AG04449 (cell line): ENCODE measurements at places on chromosomes 13 and 19.

GRCh38 chr19:11414544-11414943 lies 4.6 kb downstream of the RGL3 start:
- DNase-seq: no peak

GRCh38 chr19:8635422-8635821 lies 5.0 kb downstream of the NFILZ start:
- DNase-seq: no peak

- no peak for DNase-seq
Observed at GRCh38 chr19:47512183-47512947, 2.5 kb downstream of the NAPA start.

DNA sequence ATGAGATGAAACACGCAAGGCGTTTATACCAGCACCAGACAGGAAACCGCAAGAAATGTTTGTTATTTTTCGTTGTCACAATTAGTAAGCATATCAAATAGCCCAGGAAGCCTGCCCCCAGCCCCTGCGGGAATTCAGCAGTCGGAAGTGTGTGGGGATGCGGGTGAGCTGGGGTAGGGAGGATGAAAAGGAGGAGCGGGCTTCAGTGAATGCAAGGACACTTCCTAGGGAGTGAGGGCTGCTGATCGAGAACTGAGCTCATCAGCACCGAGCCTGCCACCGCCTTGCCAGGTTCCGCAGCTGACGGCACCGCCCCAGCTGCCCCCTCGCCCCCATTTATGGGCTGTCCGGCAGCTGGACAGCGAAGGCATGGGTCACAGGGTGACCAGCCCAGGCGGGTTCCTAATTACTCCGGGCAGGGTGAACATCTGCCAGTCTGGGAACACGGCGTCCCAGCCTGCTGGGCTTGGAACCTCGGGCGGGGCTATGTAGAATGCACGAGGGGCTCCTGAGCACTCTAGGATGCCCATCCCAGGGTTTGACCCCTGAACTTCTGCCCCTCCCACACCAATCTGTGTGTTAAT lies 1.6 kb upstream of the BEST2 start:
- DNase-seq: no peak

DNA sequence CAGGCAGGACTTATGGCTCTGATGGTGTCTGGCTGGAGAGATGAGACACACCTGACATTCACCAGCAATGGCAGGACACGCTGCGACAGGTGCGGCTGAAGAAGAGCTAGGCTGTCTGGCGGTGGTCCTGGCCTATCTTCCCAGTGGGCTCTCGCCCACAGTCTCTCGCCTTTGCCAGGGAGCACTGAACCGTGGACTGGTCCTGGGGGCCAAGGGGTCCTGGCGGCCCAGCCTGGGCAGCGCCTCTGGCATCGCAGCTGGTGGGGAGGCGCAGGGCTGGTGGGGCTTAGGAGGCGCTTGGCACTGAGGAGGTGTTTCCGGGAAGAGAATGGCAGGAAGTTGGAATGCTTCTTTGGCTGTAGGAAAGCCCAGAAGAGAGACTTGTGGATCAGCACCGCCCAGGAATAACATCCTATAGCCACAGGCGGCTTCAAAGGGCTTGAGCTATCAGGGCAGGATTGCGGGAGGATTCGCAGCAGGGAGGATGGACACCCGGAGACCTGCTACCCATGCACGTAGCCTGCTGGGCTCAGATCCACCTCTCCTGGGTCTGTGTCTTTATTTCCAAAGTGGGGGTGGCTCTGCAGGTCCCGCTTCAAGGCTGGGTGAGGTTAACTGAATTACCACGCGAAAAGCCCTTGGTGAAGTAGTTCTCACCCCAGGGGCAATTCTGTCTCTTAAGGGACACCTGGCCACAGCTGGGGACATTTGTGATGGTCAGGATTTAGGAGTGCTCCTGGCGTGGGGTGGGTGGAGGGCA lies 14.6 kb downstream of the KDM4B start:
- no peak for DNase-seq

DNA sequence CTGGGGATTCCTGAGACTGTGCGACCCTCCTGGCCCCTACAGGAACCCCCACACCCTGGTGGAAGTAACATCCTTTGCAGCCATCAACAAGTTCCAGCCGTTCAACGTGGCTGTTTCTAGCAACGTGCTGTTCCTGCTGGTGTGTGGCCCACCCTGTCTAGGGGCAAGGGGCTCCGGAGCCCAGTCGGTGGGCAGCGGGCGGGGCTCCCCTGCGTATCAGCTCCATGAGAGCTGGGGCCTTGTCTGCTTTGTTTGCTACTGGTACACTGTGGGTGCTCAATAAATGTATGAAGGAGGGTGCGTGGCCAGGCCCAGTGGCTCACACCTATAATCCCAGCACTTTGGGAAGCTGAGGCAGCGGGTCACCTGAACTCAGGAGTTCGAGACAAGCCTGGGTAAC lies 10.9 kb downstream of the MPND start:
- no peak for DNase-seq

DNA sequence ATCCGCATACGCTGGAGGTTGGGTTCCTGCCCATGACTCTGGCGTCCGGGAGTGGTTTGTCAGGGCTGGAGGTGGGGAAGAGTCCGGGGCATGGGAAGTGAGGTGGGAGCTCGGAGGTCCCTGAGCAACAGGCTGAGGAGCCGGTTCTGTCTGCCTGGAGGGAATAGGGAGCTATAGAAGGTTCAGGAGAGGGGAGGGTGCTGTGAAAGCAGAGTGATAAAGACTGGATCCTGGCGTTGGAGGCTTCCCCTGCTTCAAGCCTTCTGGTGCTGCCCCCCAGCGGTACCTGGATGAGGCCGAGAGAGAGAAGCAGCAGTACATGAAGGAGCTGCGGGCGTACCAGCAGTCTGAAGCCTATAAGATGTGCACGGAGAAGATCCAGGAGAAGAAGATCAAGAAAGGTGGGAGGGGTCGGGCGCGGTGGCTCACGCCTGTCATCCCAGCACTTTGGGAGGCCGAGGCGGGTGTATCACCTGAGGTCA lies 2.6 kb downstream of the HMG20B start:
- no peak for DNase-seq

- peak; percentile 71 for DNase-seq
Observed at GRCh38 chr13:79988573-79988972, 352.4 kb downstream of the SPRY2 start.

DNA sequence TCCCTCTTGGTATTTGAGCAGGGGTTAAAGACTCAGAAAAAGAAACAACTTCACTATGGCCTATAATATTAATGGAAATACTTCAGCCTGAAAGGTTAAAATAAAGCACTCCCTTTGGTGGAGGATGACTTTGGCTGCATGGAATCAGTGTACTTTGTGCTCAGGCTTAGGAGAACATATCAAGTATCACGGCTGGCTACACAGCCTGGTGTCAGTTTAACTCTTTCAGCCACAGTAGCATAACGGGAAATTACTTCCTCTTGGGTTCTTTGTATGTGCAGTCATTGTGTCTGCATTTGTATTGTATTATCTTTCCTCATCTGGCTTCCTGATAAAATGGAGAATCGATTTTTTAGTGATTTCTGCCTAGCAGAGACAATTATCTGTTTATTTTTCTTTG lies 239.0 kb downstream of the GGACT start:
- DNase-seq: no peak

DNA sequence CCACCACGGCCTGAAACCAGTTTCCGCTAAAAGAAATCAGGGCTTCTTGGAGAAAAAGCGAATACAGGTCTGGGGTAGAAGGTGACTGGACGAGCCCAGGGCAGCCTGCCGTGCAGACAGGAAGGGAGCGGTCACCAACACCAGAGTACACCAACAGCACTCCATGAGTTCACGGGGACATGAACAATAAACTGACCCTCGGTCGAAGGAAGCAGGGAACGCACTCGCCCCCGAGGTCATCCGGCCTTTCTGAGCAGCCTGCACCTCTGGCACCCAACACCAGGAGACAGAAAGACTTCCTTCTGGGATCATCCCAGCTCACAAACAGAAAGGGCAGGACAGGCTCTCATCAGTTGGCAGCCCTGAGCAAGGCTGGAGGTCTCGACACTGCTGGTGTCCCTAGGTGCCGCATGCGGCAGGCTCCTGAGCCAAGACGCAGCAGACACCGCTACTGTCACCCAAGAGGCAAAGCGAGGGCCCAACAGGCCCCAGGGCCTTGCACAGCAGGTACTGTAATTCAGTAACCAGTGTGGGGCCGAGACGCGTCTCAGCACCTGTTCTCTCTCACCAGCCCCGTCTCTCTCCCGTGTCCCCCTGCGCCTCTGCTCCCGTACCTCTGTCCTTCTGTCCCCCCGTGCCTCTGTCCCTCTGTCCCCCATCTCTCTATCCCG lies 18.0 kb downstream of the DCUN1D2 start:
- DNase-seq: no peak

GRCh38 chr19:1501200-1501595 lies 10.2 kb downstream of the REEP6 start:
- DNase-seq: no peak

GRCh38 chr19:33143897-33144405 lies 12.0 kb downstream of the WDR88 start:
- no peak for DNase-seq

GRCh38 chr13:22915442-22916082 lies 265.2 kb upstream of the SGCG start:
- DNase-seq: no peak

DNA sequence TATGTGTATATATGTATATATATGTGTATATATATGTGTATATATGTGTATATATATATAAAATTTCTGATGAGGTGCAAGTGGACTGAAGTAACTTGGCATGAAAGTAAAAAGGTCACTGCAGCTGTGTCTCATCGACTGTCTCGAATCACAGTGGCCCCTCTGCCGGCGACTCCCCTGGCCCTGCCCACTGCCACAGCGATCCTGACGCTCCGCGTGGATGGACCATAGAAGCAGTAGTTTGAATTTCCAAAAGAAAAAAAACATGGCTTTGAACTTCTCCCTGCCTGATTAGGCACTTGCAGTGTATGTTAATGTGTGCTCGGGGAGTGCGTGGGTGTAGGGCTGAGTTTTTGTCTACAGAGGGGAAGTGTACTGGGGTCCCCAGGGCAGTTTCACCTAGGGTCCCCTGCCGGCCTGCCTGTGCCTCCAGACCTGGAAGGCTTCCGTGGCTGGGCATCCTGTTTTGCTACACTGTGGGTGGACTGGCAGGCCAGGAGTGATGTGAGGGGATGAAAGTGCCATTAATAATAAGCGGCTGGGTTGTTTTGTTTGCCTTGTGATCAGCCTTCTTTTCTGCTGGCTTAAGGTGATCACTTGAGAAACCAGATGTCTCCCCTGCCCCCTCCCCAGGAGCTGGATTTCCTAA lies 10.8 kb downstream of the ZIC5 start:
- no peak for DNase-seq

GRCh38 chr13:46666727-46667456 lies 113.9 kb downstream of the LRCH1 start:
- DNase-seq: no peak

- no peak for DNase-seq
Observed at GRCh38 chr13:50129706-50130122, 114.5 kb downstream of the KCNRG start.
